ENCODE measurements at places on chromosomes 3 and 15.

DNA sequence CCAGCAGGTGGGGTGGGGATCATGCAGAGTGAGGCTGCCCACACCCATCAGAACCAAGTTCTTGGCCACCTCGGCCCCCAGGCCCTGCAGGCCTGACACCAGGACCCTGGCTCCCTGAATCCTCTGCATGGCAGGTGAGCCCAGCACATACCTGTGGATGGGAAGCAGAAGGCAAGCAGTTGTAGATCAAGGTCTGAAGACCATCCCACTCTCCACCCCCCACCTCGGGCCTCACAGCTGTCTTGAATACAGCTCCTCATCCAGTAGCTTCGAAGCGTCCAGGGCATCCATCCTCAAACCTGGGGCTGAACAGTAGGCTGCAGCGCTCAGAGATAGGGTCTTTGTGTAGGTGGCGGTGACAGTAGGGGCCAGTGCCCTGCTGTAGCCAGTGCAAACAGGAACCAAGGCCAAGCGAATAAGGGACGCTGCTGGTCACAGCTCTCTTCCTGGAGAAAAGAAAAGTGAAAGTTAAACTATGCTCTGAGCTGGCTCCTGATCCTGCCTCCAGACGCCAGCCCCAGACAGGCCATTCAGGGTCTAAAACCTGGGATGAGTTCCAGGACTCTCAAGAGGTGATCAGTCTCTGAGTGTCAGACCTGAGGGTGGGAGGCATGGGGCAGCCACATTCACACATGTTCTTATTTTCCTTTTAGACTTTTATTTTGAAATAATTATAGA is at the start of gene UBA7:
TSS of gene UBA7 (minus strand) at position 457 of the 678 bp plus-strand sequence. CDS start at position 291, 166 bp downstream.
- no peak for DNase-seq
- no peaks in the 10 kb centered on the region for H3K27me3 ChIP-seq
- H3K4me1 ChIP-seq, result no peaks in the 10 kb centered on the region
- no peak within 1 kb of the TSS for H3K4me3 ChIP-seq
- H3K36me3 ChIP-seq, result no peaks in the 10 kb centered on the region

- no peaks in the 10 kb centered on the region for H3K36me3 ChIP-seq
- H3K27me3 ChIP-seq, result no peaks in the 10 kb centered on the region
- peaks cover 11% of the 10 kb centered on the region for H3K4me1 ChIP-seq
- DNase-seq, result peak; percentile 70
Measured at GRCh38 chr3:156448300-156448699, 106.6 kb downstream of the SSR3 start.

GRCh38 chr3:13237776-13238490 is 164.7 kb upstream of the IQSEC1 start:
- H3K36me3 ChIP-seq, result no peaks in the 10 kb centered on the region
- H3K27ac ChIP-seq, result no peak overlapping the region
- no peaks in the 10 kb centered on the region for H3K27me3 ChIP-seq
- no peak for DNase-seq
- H3K4me3 ChIP-seq, result no peak overlapping the region

- no peak for DNase-seq
- H3K27ac ChIP-seq, result no peak overlapping the region
- H3K4me1 ChIP-seq, result no peaks in the 10 kb centered on the region
- no peak overlapping the region for H3K4me3 ChIP-seq
- no peaks in the 10 kb centered on the region for H3K36me3 ChIP-seq
Measured at GRCh38 chr3:186286114-186286513, 75.9 kb downstream of the DGKG start.

DNA sequence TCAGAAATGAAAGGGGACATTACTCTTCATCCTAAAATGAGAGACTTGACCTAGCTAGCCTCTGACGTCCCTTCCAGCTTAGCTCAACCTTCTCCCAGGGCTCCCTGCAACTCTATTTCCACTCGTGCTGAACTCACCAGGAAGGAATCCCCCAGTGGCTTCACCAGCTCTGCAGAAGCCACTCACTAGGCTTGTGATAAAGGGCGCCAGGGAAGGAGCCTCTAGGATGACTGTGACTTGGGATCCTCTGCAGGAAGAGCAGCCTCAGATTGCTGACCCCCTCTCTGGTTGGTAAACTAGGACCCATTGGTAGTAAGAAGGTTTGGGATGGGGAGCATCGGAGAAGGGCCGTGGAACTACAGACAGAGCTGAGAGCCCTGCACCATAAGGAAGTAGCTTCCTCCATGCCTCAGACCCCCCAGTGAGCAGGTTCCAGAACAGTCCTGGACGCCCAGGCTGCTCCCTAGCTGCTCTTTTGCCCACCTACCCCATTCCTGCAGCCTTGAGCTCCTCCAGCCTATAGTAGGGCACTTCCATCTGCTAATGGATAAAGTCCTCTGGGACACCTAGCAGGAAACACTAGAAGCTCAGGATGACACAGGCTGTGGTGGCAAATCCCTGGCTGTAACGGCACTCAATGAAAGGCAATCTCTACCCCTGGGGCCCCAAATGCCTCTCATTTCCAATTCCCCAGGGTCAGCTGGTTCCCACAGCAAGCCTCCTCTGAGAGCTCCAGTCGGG is 26.0 kb downstream of the PLA2G4F start:
- no peaks in the 10 kb centered on the region for H3K36me3 ChIP-seq
- H3K4me3 ChIP-seq, result no peak overlapping the region
- DNase-seq, result no peak
- H3K4me1 ChIP-seq, result peaks cover 18% of the 10 kb centered on the region
- H3K27me3 ChIP-seq, result no peaks in the 10 kb centered on the region

DNA sequence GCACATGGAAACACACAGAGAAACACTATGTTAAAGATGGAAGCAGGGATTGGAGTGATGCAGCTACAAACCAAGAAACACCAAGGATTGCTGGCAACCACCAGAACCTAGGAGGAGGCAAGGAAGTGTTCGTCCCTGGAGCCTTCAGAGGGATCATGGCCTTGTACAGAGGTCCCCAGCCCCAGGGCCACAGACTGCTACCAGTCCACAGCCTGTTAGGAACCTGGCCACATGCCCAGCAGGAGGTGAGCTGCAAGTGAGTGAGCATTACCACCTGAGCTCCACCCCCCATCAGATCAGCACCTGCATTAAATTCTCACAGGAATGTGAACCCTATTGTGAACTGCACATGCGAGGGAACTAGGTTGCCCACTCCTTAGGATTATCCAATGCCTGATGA is 505.7 kb upstream of the MDFIC2 start:
- H3K36me3 ChIP-seq, result no peaks in the 10 kb centered on the region
- peaks cover 10% of the 10 kb centered on the region for H3K4me1 ChIP-seq
- no peaks in the 10 kb centered on the region for H3K27me3 ChIP-seq
- no peak overlapping the region for H3K4me3 ChIP-seq
- no peak overlapping the region for H3K27ac ChIP-seq

DNA sequence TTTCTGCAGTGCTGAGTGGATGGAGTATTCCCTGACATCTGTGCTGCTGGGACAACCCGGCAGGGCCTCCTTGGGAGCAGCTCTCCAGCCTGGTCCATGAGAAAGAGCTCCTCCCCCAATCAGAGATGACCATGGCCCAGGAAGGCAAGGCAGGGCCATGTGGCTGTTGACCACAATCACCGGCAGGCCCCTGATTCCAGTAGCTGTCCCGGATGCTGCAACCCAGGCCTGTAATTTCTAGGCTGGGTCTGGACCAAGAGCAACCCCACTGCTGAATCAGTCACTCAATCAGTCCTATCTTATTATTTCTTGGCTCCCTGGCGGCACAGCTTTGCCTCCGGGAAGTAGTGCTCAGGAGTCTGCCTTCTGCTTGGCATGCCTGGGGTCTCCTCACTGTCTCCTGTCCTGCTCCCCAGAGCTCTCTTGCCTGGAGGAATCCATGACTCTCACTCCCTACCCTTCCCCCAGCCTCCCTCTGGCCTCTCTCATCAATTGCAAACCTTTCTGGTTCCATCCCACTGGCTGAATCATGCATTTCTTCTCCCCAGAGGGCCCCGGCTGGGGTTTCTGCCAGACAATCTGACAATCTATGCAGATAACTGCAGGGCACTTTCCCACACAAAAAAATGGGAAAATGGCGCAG is 32.6 kb upstream of the ITGA11 start:
- no peaks in the 10 kb centered on the region for H3K27me3 ChIP-seq
- no peaks in the 10 kb centered on the region for H3K36me3 ChIP-seq
- no peaks in the 10 kb centered on the region for H3K4me1 ChIP-seq
- no peak overlapping the region for H3K27ac ChIP-seq
- peak; percentile 30 for DNase-seq

Measured in A673 (cell line).